AG04450 (cell line): ENCODE measurements at places on chromosomes 7 and 10. TPM values are rescaled to one million over a fixed set of nuclear protein-coding genes. Genes with fewer than 3 reads are reported as not detected.

Gene GRM3
- polyA plus RNA-seq: not detected in 2 replicates

Gene CLDN4
- 0.15 and 0.16 TPM in 2 replicates for polyA plus RNA-seq

Gene TFEC
- polyA plus RNA-seq: 0.01 and 0.10 TPM in 2 replicates

GRCh38 chr10:84890706-84891105 lies 562.3 kb downstream of the CCSER2 start:
- no peak for DNase-seq
